NCI-H1694 treated with DMSO at 0.1 percent for 48 hours (cell line): ENCODE measurements at places on chromosomes 12 and 14.

DNA sequence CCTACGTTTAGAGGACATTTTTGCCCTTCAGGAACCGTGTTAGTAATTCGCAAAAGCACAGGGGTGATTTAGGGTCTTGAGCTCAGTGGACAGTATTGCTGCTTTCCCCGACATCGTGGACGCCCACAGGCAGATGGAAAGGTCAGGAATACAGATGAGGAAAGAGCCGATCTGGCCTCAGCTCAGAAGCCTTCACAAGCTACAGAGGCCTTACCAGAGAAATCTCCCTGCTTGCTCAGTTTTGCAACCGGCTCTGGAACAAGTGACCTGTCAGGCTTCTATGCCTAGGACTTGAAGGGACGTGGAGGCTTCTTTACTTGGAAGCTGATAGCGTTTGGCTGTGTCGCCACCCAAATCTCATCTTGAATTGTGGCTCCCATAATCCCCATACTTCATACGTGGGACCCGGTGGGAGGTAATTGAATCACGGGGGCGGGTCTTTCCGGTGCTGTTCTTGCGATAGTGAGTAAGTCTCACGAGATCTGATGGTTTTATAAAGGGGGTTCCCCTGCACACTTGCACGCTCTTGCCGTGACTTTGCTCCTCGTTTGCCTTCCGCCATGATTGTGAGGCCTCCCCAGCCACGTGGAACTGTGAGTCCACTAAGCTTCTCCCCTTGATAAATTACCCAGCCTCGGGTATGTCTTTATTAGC, 332.5 kb downstream of the MED13L start:
- no peak for DNase-seq

- no peak for DNase-seq
Observed at GRCh38 chr12:113287899-113288282, 47.0 kb downstream of the SLC8B1 start.

DNA sequence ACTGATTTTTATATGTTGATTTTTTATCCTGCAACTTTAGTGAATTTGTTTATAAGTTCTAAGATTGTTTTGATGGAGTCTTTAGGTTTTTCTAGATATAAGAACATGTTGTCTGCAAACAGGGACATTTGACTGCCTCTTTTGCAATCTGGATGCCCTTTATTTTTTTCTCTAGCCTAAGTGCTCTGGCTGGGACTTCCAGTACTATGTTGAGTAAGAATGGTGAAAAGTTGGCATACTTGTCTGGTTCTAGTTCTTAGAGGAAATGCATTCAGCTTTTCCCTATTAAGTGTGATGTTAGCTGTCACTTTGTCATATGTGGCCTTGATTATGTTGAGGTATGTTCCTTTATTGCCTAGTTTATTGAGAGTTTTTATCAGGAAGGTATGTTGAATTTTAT, 68.1 kb downstream of the ERC1 start:
- no peak for DNase-seq

GRCh38 chr14:64856529-64857445, 22.9 kb downstream of the SPTB start:
- DNase-seq: no peak
